Effector CD4-positive, alpha-beta T cell (primary cell): ENCODE measurements at places on chromosomes 7 and 10.

- no peak for DNase-seq
Measured at GRCh38 chr10:112456533-112456932, 9.5 kb downstream of the VTI1A start.

DNA sequence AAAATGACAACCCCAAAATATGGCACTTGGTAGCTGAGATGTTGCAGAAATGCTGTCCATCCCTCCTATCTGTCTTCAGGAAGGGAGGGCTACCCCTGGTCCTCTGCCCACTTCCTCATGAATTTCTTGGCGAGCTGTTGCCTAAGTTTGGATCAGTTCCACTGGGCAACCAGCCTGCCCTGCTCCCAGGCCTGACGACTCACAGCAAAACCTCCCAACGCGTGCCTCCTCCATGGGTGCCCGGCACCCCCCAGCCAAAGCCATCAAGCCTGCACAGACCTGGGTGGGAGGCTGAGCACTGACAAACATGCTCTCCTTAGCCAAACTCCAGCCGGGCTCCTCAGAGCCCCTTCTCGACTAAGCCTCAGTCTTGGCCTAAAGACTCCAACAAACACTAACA is 8.9 kb downstream of the VSTM4 start:
- DNase-seq = no peak

GRCh38 chr10:76297780-76298281 is 866.4 kb downstream of the LRMDA start:
- no peak for DNase-seq

- DNase-seq = no peak
Measured at GRCh38 chr7:27901028-27901760, 161.2 kb downstream of the TAX1BP1 start.

- DNase-seq = no peak
Measured at GRCh38 chr7:134699021-134699818, 52.6 kb downstream of the BPGM start.

- DNase-seq = peak; percentile 82
Measured at GRCh38 chr10:8054494-8055407, at the start of gene GATA3. Gene GATA3, plus strand, starts transcription at chr10:8054688. Its CDS starts 968 bp downstream, at chr10:8055656.

GRCh38 chr10:131282961-131283360 is 28.6 kb downstream of the TCERG1L start:
- DNase-seq = no peak

GRCh38 chr10:120749856-120750566 is 101.2 kb upstream of the WDR11 start:
- no peak for DNase-seq

DNA sequence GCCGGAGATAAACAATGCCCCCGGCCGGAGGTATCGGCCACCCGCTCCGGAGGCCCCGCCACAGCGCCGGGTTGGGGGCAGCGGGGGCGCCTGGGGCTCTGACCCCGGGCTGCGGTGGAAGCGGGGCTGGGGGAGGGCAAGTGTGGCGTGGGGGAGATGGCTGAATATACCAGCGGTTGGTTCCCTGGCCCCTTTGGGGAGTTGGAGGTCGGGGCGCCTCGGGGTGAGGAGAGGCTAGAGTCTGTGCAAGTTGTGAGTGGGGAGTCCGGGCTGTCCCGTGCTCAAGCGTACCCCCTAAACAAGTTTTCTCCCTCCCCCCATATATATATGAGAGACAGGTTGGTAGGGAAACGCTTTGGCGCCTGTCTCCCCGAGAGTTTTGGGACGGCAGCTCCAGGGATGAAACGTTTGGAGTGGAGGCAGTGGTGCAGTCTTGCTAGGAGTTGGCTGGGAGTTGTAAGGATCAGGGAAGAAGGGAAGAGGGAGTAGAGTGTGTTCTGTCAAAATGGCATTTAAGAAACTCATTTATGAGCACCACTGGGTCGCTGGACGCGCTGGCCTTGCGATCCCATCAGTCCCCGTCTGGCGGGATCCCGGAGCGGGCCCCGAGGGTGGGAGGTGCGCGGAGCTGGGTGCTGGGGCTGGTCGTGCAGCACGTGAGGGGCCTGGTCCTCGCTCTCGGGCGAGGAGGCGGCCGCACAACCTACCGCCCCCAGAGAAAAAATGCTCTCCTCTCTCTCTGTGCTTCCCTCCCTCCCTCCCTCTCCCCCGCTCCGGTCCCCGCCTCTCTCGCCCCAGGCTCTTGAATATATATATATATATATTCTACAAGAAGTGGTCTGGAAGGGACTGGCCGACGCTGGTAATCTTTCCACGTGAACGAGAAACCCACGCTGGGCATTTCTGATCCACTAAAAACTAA is 1.1 kb downstream of the TET1 start:
- no peak for DNase-seq

- DNase-seq = no peak
Measured at GRCh38 chr10:128568990-128569945, 443.0 kb upstream of the MKI67 start.

DNA sequence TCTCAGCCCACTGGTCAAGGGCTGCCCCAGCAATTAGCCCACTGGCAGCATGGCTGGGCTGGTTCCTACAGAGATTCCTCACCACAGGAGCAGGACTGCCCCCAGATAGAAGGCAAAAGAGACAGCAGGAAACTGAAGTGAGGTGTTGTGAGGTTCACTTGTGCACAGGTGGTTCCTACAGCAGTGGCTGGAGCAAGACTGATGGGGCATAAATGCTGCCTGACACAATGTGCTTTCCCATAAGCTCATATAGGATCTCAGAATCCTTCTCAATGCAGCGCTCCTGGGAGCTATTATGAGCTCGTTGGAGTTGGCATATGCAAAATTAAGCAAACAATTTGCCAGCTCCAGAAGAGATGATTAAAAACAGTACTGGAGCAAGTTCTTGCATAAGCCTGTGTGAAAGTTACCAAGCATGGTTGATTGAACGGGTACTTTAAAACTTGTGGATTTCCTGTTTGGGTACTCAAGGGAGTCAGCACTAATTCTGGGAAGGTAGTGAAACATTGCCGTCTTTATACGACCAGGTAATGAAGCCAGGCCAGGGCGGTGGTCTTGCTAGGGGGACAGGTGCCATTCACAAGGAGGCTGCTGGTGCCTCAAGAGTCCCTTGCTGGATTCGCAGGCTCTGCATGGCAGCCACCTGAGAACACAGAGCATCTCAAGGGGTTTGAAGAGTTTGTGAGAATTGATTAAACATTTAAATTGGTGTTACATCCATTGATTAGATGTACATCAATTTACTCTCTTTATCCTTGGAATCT is 20.3 kb upstream of the PRKCQ start:
- no peak for DNase-seq

DNA sequence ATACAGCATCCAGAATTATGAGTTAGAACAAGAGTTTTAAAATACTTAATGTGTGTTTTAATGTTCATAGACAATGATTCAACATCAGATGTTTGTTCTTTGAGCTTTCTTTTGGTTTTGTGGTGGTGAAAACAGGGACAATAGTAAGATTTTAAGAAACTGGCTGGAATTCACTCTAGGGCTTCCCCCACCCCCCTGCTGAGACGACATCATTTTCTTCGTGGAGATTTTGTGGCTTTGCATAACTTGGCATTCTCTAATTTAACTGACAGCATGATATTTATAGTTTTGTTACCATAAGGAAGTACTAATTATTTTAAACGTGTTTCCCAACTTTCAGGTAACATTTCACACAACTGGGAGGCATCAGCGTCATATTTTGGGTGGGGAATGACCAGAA is 184.1 kb downstream of the BICC1 start:
- DNase-seq = no peak

DNA sequence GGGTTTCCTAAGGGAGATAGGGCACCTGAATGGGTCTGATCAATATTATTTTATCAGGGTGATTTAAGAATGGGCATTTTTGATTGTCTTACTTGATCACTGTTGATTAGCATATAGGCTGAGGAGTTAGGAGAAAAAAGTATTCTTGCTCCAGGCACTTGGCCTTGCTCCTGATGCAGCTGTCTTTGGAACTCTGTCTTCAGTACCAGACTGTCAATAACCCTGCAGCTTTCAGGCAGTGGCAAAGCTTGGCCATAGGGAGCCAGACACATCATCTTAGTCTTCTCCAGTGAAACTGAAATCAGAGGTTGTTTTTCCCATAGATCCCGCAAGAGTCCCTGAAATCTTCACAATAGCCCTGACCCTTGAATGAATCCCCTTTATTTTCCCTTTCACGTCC is 47.2 kb downstream of the EXOC4 start:
- DNase-seq = no peak

GRCh38 chr7:74612015-74612829 is 45.3 kb upstream of the GTF2I start:
- DNase-seq = no peak

DNA sequence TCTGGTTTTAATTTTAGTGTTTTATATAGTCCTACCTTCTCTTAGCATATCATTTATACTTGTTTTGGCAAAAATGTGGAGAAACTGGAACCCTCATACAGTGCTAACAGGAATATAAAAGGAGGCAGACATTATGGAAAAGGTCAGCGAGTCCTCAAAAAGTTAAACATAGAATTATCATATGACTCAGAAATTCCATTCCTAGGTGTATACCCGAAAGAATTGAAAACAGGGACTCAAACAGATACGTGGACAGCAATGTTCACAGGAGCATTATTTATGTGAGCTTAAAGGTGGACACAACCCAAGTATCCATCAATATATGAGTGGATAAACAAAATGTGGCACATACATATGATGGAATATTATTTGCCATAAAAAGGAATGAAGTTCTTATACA is 51.5 kb downstream of the VAX1 start:
- no peak for DNase-seq

DNA sequence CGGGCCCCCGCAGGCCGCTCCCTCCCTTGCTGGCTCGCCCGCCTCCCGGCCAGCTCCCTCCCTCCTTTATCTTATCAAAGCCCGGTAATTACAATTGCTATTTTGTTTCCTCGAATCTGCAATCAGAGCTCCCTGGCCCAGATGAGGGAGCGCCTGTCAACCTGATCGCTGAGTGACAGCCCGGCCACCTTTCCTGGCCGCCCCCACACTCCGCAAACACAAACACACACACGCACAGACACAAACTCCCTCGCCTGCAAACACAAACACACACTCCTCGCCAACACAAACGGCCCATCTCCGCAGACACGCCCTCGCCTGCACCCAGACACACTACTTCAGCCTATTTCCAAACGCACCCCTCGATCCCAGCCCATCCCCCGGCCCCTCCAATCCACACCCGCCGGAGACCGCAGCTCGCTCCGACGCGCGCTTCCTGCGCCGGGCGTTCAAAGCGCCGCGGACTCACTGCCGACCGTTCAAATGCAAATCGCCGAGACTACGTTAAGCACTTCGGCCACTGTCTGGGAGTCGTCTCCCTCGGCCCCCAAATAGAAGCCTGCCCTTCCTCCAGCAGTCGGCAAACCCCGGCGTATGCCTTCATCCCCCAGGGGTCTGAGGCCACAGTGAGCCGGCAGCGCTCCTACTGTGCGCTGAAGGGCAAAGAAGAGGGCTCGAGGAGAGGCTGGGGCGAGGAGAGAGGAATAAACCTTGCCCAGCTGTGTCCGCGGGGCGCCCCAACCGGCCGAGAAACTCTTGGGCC is 3.0 kb upstream of the FGF8 start:
- no peak for DNase-seq

DNA sequence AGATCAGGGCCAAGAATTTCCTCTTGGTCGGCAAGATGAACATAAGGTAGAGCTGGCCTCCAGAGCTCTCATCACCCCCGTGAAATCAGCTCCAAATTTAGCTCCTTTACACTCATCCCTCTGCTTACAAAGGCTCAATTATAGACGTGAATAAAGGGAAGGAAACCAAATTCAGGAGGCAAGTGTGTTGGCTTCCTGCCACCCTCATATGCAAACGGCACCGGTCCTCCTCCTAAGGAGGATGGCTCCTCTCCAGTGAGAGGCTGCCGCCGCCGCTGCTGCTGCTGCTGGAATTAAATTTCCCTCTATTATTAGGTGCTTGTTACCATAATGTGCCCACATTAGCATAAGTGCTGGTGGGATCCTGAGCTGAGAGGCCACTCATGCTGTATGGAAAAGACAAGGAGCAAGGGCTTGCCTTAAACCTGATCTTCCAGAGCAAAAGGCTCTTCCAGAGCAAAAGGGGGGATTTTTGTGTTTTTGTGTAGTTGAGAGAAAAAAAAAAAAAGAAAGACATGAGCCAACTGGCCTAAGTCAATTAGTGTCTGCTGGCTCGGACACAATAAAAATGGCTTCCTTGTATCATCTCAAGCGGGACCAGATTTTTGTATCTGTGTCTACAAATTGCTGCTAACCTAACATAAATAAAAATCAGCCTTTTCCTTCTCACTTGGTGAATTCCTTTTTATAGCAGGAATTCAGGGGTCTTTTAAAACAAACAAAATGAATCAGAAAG is 68.4 kb downstream of the CDHR3 start:
- DNase-seq = no peak

GRCh38 chr10:61024856-61025201 is 80.8 kb upstream of the RHOBTB1 start:
- no peak for DNase-seq

GRCh38 chr7:28984631-28985030 is 26.5 kb upstream of the TRIL start:
- no peak for DNase-seq

GRCh38 chr7:149071641-149072437 is 18.7 kb downstream of the ZNF786 start:
- peak; percentile 21 for DNase-seq

GRCh38 chr10:20971901-20972300 is 74.8 kb upstream of the NEBL start:
- DNase-seq = no peak

- DNase-seq = no peak
Measured at GRCh38 chr7:17019106-17019505, 137.3 kb upstream of the AGR3 start.

DNA sequence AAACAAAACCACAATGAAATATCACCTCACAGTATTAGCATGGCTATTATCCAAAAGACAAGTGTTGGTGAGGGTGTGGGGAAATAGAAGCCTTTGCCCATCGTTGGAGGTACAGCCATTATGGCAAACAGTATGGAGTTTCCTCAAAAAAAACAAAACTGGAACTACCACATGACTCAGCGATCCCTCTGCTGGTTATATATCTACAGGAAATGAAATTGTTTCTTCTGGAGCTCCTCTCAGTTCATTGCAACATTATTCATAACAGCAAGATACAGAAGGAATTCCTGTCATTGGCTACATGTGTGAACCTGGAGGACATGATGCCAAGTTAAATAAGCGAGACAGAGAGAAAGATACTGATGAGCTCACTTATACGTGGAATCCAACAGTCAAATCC is 2.4 kb upstream of the UBE3C start:
- DNase-seq = no peak

GRCh38 chr7:25619963-25620799 is 391.9 kb upstream of the NPVF start:
- no peak for DNase-seq
